ENCODE measurements at places on chromosomes 1 and 21.

- DNase-seq, result no peak
These were observed 470.1 kb upstream of the PLXNA2 start for GRCh38 chr1:208714323-208714722.

DNA sequence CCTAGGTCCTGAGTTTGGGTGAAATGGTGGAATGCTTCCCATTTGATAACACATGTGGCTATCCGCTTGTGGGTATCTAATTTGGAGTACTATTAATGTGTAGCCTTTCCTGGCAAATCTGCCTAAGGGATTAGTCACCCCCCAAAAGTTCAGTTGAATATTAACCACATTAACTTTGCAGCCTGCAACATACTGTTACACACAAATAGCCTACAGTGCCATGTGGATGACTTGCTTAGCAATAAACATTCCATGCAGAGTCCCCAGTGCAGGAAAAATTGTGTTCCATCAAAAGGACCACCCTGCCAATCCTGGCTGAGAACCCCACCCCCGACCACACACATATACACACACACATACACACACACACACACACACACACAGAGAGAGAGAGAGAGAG, 303.3 kb upstream of the ESRRG start:
- DNase-seq, result no peak

GRCh38 chr1:22738522-22738921, 27.9 kb downstream of the EPHB2 start:
- DNase-seq, result no peak

GRCh38 chr21:29501451-29501850, 202.7 kb downstream of the BACH1 start:
- DNase-seq, result no peak

DNA sequence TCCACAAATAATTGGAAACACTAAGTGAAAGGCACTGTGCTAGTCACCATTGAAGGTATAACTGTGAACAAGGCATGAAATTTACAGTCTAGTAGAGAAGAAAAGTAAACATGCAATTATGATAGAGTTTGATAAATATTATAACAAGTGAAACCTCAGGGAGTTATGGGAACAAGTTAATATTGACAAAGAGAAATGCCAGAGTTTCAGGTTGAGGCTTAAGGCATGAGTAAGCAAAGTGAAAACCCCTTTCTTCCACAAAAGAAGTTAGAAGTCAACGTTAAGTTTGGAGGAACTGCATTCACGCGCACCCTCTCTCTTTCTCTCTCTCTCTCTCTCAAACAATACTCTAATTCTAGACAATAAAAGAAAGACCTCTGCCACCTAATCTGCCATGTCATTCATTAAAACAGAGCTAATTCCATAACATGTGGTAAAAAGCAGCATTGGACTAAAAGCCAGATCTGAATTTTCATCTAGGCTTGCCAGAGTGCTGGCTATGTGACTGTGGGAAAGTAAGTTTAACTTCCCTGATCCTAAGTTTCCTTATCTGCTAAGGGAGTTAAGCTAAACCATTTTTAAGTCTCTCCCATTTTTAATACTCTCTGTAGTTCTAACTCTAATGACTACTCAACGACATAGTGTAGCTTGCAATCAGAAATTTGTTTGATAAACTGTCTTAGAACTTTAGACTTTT, 22.0 kb downstream of the SLC44A5 start:
- DNase-seq, result no peak

DNA sequence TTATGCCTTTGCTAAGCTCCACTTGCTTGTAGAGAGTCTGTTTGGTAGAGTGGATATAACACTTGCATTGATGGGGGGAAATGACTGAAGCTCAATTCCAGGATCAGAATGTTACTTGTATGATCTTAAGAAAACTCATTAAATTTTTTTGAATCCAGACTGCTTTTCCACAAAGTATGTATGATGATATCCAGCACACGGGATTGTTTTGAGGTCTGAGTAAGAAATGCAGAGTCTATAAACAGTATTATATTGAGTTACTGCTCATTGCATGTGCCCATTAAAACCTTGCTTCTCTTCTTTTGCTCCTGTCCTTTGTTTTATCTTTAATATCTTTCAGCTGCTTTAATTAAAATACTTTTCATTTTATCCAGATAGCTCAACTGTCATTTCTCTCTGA, 570.4 kb upstream of the ZRANB2 start:
- no peak for DNase-seq

DNA sequence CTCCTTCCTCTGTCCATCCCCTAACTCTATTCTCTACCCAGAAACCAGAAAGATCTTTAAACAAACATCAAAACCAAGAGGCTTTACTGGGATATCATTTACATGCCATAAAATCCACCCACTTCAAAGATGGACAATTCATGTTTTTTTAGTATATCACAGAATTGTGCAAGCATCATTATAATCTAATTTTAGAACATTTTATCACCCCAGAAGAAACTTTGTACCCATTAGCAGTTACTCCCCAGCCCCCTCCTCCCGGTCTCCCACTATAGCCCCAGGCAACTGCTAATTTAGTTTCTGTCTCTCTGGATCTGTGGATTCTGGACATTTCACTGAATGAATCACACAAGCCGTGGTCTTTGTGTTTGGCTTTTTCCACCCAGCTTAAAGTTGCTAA, 4.8 kb upstream of the SELENON start:
- no peak for DNase-seq

GRCh38 chr1:228838717-228839500, 103.6 kb downstream of the RHOU start:
- DNase-seq, result no peak

DNA sequence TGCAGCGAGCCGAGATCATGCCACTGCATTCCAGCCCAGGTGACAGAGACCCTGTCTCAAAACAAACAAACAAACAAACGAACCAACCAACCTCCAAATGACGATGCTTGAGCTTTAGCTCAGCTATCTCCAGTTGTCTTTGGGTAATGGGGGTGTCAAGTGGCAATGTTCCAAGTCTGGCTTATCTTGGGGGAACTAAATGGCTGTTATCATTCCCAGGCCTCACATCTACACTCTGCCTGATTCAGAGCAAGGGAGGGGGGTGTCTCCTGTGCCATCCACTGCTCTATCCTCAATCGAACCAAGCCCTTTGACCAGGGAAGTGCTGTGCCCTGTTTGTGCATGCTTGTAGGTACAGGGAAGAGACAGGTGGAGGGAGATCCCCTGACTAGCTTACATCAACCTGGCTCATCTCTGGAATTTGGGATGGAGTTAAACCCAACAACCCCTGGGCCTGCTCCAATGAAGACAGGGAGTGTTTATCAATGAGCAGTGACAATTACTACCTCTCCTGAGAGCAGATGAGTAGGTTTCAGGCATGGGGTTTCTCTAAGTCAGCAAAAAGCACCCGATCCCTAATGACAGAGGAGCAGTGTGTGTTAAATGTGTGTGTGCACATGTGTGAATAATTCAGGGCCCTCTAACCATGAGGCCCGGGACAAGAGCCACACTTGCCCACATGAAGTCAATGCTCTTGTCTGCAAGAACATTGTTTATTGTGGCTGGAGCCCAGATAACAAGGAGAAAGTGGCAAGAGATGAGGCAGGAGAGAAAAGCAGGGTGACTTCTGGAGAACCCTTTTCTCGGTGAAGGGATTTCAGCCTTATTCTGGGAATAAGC, 20.3 kb upstream of the IL6R start:
- DNase-seq, result no peak

DNA sequence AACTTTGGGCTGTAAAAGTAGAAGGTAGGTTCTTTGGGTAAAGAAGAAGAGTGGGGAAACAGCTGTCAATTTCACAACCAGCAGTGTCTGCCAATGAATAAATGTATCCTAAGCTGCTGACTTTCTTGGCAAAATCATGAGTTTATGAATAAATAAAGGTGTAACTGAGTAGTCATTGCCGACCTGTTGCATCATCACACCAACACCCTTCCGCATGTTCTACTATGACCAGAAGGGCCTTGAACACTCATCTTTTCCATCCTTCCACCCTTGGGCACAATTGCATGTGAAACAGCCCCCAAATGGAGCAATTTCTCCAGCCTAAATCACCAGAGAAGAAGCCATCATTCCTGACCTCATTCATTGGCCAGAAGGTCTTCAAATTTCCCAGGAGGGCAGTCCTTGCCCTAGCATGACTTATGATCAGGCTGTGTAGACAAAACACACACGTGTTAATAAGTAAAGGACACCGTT, 31.2 kb upstream of the QSOX1 start:
- DNase-seq, result no peak

DNA sequence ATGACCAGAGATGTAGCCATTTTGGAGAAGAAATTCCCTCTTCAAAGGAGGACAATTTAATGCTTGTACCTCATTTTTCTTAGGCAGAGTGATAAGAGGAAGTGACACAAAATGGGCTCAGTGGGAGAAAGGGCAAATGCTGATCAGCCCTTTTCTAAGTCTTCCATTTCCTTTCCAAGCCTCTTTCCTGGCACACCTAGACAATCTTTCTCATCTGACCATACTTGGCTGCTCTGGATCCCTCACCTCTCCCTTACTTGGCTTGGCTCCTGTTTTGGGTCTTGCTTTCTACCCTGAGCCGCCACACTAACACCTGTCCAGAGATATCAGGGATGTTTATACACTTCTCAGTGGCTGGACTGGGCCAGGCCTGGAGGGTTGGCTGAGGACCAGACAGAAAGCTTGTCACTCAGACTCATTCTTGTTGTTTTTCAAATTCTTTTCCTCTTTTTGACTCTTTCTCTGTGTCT, 13.1 kb downstream of the TXNIP start:
- no peak for DNase-seq

DNA sequence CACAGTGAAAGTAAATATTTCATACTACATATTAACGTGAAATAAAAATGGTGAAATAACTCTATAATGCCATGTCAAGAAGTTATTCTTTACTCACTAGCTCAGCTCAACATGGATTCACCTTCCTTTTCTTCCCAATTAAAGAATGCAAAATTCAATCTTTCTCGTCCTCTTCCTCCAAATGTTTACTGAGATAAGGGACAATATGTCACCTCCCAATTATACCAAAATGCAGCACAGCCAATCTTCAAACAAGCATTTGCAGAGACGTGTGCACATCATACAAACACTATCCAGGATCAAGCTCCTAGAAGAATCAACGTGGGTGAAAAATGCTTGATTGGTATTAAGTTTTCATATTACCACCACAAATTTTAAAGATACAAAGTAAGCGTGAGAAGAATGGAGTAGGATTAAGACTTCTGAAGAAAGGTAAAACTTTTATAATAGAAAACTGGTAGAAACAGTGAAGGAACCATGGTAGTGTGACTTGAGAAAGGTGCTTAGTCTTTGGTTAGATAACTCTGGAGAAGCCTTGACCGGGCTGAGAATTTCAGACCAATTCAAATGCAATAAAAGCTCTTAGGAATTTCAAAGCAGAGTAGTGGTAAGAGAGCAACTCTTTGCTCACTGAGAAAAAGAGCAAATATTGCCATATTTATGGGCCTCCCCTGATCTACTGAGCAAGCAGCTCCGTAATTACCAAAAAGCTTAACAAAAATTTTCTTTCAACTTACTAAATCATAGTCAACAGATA, 7.2 kb downstream of the PTP4A2 start:
- DNase-seq, result no peak

DNA sequence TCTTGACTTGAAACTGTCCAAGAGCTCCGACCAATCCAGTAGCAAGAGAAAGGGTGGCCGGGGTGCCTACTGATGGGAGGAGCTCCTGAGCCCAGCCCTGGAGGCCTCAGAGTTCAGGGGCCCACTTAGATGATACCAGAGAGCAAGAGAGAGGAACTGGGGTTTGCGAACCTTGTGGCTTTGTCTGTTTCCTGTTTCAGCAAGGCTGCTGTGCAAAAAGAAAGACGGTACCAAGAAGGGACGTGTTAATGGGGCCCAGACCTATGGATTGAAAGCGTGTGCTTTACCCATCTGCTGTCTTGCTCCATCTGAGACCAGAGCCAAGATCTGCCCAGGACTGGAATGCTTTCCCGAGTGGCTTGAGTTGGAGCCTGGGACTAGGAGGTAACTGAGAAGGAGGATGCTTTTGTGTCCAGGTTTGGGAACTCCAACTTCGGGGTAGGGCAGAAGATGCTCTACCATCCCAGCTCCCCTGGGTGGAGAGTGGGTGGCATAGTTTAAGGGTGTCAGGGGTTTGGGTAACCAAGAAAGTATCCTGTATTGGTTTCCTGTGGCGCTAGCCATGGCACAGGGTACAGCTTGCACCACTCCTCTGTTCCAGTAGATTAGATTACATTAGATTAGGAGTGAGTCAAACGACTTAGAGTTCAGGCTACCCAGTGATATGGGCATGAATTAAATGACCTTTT, at the start of gene TRAF3IP3:
TSS of gene TRAF3IP3 (plus strand) at position 128 of the 689 bp plus-strand sequence. CDS start 3,987 bp downstream, outside the sequence.
- no peak for DNase-seq

DNA sequence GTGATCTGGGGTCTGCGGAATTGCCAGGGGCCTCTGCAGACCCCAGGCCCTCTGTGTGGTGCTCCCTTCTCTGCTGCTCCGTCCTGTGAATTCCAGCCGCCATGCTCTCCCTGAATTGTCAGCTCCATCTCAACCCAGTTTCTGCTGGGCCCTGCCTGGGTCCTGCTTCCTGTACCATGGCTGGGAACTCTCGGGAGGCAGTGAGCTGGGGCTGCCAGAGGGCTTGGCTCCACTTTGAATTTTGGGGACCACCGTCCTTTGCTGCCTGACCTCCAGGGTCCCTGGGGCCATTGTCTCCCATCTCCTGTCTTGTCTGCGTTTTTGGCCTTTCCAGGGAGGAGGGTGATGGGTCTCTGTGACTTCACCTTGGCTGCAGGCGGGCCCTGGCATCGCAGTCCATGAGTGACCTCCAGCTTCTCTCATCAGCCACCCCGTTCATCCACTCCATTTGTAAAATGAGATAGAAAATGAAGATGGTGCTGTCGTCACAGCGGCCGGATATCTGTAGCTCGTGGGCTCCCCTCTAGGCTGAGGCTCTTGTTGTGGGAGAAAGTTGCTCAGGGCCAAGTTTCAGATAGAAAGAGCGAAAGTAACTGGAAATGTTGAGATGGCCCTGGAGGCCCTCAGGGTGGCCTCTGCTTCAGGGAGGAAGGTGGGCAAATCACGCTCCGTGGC, 38.3 kb downstream of the SKI start:
- no peak for DNase-seq

GRCh38 chr1:91546876-91547275, 46.2 kb downstream of the CDC7 start:
- DNase-seq, result no peak

DNA sequence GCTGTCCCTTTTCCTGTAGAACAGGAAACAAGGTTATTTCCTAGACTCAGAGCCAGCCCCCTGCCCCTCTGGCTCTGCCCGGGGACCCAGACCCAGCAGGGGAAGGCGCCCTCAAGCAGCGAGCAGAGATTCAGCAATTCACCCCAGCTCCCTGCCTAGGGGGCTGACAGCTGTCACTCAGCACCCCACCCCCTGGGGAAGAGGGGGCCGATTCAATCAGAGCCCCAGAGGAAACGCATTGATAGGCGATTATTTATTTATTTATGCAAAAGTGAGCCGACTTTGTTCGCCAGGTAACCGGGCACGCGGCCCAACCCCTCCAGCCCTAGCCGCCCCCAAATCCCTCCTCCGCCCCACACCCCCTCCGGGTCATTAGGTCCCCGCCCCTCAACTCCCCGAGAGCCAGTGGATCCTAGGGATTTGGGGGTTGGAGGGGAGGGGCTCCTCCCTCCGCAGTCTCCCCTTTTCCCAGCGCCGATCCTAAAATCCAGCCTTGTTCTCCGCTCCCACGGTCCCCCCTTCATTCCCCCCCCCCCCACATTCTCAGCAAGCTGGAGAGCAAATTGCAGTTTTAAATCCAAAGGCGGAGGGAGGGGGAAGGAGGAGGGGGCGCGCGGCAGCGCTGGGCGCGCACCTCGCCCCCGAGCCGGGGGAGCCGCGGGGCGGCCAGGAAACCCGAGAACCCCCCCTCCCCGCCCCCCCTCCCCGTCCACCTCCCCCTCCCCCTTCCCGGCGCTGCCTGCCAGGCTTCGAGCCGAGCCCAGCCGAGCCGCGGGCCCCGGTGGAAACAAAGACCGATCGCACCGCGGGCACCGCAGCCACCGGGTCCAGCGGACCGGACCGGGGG, 1.3 kb downstream of the AHDC1 start:
- no peak for DNase-seq

Measured in HS-5 (cell line).